ENCODE measurements at places on chromosomes 7 and 10.

DNA sequence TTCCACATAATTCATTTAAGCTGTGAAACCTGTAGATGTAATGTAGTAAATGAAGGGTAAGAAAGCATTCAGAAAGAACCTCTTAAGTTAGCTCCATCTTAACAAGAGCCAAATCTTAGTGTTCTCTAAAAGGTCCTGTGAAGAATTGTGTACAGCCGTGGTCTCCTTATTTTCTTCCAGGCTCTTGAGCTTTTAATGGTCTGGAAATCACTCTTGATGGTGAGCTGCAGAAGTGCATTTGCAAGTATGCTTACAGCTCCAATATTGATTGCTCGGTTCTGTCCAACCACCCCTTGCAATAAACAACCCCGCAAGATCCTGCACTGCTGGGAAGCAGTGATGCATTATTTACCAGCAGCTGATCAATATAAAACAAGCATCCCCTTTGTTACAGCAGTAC lies 690.8 kb upstream of the FZD8 start:
- DNase-seq = no peak

GRCh38 chr10:98370831-98371820 lies 43.9 kb downstream of the PYROXD2 start:
- no peak for DNase-seq

DNA sequence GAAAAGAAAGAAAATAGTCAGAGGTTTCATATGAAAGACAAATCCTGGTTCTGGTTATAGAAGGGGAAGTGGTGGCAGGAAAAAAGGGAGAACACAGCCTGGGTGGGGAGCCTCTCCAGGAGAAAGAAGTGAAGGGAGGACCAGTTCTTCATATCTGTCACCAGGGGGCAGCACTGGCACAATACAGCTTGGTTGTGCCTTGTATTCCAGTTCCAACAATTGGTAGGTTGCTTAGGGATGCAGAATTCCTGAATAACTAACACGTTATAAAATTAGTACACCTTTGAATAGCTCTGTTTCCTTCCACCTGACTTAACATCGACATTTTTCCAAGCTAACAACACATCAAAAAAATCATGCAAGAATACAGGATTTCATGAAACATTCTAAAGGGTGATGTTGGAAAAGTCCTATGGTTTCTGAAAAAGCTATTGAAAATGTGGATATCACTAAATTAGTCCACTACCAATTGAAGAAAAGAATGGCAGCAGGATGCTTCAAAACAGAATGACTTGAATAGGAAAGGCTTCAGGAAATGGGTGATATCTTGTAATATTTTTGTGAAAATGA lies 52.9 kb downstream of the CYP26A1 start:
- no peak for DNase-seq

- no peak for DNase-seq
Measured at GRCh38 chr10:70515035-70515667, 36.6 kb downstream of the PALD1 start.

GRCh38 chr7:88015309-88015708 lies 81.3 kb downstream of the ADAM22 start:
- no peak for DNase-seq

GRCh38 chr10:69549959-69550358 lies 23.3 kb downstream of the NEUROG3 start:
- no peak for DNase-seq

DNA sequence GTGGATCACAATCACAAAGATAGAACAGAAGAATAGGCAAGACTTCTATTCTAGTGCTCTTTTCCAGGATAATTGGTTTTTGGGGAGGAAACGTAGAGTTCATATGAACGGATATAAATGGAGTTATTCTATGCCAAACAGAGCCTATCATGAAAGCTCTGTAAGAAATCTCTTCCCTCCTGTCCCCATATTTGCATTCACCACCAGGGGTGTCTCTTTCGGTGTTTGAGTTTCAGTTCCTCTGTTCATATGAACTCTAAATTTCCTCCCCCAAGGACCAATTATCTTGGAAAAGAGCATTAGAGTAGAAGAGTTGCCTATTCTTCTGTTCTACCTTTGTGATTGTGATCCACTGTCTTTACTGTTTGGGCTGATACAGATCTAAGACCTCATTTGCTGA lies 48.3 kb upstream of the CDC14C start:
- no peak for DNase-seq

GRCh38 chr10:7988989-7989388 lies 65.5 kb upstream of the GATA3 start:
- DNase-seq = no peak

GRCh38 chr7:123752534-123752933 lies 3.7 kb upstream of the WASL start:
- no peak for DNase-seq

GRCh38 chr10:11149807-11150141 lies 132.1 kb downstream of the CELF2 start:
- DNase-seq = no peak

DNA sequence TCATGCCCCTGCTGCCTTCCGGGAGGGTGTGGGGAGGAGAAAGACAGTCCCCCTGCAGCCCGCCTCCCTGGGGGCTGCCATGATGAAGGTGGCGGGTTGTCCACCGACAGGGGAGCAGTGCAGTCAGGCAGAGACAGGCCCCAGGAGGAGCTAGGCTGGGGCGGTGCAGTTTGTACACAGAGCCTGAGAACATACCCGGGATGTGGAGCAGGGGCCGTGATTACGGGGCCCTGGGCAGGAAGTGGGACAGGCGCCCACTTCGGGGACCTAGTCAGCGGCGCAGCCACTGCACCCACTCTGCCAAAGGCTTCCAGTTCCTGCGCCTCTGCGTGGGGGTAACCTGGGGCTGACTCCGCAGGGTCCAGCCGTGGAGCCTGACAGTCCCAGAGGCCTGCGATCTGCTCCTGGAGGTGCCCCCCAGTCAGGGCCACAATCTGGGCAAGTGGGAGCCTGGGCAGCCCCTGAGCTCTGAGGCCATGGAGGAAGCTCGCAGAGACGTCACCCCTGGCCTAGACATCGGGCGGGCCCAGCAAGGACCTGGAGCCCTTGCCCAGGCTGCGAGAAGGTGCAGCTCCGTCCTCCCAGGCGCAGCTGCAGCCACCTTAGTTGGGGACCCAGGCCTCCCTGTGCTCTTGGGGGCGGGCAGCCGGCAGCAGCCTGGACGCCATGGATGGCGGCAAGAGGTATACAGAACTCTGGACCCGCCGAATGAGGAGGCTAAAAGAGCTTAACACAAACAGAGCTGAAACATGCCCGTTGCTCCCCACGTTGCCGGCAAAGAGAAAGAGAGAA lies 1356.8 kb downstream of the XPNPEP1 start:
- DNase-seq = no peak

GRCh38 chr7:1819259-1819841 lies 149.3 kb downstream of the ELFN1 start:
- no peak for DNase-seq

DNA sequence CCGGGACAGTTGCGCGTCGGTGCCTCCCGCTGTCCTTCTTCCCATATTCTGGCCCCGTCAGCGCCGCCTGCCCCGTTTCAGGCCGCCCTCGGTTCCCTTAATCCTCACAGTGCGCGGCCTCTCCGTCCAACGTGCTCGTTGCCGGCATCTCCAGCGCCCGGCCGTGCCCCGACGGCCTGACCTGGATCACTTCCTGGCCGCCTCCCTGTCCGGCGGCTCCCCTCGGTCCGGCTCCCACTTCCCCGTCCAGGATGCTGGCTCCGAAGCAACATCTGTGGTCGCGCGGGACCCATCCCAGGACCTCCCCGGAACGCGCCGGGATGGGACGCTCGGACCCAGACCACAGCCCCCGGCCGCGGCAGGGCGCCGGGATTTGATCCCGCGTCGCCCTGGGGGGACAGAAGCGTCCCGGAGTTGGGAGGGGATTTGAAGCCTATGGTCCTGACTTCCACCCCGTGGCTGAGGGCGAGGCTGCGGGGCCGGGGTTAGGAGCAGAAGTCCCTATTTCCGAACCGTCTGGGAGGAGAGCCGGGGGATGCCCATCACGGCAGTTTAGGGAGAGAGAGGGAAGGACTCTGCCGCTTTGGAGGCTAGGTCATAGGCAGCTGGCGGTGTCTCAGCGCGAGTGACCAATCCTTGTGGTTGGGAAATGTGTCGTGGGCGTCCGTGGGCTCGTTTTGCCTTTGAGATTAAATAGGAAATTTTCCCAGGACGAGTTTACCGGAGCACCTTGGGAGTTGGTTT lies 53.8 kb downstream of the KCTD7 start:
- no peak for DNase-seq

GRCh38 chr7:88314061-88314491 lies 7.4 kb upstream of the STEAP4 start:
- DNase-seq = no peak

GRCh38 chr10:118072840-118073239 lies 26.1 kb upstream of the RAB11FIP2 start:
- DNase-seq = no peak

- no peak for DNase-seq
Measured at GRCh38 chr10:19638182-19638895, 177.9 kb upstream of the PLXDC2 start.

DNA sequence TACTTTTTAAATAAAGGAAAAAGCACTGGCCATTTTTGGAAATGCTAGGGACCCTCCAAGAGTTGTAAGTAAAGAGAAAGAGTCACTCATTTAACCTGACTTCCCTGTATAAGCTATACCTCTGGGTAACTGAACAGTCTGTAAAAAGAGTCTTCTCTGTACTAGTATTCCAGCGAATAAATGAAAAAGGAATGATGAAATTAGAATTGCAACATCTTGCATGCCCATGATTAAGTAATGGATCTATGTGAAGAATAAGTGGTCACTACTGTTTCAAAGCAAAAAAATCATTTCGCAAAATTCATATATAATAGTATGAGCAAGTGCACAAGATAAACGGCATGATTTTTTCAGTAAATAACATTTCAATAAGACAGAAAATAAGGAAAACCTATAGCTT lies 116.8 kb downstream of the ZFAND4 start:
- no peak for DNase-seq

DNA sequence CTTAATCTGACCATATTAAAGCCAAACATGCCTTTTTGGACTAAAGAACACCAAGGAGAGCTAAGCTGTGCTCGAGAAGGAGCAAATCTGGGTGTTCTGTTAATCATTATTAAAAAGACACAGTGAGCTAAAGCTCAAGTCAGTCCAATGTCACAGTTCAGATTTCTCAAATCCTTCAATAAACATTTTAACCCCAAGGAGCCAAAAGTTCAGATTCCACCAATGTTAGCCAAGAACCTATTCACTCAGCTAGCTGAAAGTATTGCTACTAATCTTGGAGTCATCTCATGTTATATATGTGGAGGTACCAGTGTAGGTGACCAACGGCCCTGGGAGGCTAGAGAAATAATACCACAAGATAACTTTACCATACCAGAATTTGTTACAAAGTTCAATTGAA lies 14.5 kb upstream of the ZNF33B start:
- DNase-seq = no peak

DNA sequence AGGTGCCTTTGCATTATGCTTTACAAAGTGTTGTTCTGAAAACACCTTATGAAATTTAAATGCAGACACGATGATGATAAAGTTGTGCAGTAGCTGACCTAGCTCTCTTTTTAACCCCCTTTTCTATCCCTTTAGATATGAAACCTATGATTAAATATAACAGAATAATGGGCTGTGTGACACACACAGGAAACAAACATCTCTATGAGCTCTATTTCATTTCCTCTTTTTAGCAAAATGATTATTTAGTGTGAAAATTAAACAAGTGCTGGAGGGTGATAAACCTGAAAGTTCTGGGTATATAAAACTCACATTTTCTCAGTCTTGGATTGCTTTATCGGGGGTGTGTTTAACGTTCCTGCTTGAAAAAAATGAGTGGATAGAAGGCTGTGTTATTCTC lies 1310.5 kb upstream of the CELF2 start:
- no peak for DNase-seq

DNA sequence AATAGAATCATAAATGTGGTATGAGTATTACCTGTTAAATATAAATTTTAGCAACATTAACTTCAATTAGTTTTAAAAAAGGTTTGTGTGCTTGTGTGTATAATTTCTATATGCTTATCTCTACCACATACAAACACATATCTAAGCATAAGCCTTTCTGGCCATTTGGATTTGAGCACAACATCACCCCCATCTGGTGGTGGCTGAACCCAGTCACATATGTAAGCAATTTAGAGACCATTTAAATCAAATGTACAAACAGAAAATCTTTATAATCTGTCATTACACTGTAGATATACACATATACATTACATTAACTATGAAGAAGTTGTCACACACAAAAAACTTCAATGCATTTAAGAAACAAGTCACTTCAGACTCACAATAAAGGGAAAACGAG lies 31.7 kb downstream of the GPR22 start:
- no peak for DNase-seq

DNA sequence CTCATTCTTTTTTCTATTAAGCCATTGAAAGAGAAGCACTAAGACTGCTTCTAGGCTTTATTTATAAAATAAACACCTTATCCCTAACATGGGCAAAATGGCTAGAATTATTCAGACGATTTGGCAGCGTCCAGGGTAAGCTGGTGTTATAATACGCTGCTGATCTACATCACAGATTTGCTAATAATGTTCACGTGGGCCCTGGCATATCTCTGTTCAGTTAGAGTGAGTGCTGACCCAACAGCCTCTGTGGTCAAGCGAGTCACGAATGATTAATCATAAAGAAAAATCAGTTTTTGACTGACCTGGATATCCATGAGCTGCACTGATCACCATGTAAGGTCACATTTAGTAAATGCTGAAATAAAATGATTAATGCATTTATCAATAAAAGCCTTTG lies 28.4 kb upstream of the CBLL1 start:
- DNase-seq = no peak

DNA sequence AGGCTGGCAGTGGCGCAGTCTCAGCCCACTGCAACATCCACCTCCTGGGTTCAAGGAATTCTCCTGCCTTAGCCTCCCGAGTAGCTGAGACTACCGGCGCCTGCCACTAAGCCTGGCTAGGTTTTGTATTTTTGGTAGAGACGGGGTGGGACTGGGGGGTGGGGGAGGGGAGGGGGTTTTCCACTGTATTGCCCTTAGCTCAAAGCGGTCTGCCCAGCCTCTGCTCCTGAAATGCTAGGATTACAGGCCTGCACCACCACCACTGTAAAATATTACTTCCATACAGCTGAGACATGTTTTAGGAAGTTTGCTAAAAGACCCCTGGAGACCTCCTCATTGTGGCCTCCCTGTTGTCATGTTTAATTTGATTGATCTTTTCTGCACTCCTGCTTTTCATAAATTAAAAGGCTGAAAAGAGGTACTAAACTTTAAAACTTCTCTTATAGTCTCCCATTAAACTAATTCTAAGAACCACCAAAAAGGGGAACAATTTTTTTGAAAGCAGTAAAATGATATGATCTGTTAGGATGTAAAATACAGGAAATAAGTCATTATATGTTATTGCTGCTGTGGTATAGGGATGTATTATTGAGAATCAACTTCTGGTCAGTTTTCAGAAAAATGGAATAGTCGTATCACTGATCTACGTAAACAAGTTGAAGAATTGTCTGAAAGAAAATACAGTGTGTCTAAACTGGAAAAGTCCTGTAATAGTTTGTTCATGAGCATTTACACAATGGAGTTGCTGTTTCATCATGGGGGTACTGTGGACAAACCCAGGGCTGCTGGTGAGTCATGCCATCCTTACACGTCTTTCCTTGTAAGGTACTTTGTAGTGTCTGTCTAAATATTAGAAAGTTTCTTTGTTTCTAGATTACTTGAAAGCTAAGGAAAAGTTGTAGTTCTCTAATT lies 72.9 kb upstream of the TMEM248 start:
- DNase-seq = no peak
